ENCODE measurements at places on chromosomes 5 and 9. TPM values are rescaled to one million over a fixed set of nuclear protein-coding genes. Genes with fewer than 3 reads are reported as not detected.

GRCh38 chr5:159514229-159514810 is 184.0 kb upstream of the IL12B start:
- no peak for DNase-seq

DNA sequence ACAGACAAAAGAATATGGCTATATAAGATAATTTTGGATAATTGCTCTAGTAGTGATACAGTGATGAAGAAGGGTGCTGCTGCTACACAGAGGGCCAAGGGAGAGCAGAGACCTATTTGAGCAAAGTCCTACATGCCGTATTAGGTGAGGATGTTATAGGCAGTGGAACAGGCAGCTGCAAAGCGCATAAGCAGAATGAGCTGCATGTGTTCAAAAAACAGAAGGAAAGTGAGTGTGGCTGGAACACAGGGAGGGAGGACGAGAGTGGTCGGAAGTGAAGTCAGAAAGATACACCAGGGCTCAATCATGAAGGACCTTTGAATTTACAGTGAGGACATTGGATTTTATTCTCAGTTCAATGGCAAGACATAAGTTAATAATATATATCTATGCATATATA is 35.4 kb downstream of the ITGA2 start:
- DNase-seq = no peak

GRCh38 chr5:124889850-124890249 is 143.4 kb upstream of the ZNF608 start:
- DNase-seq = no peak

GRCh38 chr9:87564791-87565241 is 67.1 kb downstream of the DAPK1 start:
- DNase-seq = no peak

- no peak for DNase-seq
Observed at GRCh38 chr9:90966480-90967144, 165.0 kb downstream of the SYK start.

Gene ARHGEF39
- total RNA-seq = 6.4 TPM

Gene BTNL3
- 0.09 TPM for total RNA-seq

Measured in mucosa of gallbladder (tissue), 1 donor.